NCI-H226 (cell line): ENCODE measurements at places on chromosomes 5 and 9.

- DNase-seq: no peak
Measured at GRCh38 chr5:59128646-59129290, 545.9 kb downstream of the RAB3C start.

DNA sequence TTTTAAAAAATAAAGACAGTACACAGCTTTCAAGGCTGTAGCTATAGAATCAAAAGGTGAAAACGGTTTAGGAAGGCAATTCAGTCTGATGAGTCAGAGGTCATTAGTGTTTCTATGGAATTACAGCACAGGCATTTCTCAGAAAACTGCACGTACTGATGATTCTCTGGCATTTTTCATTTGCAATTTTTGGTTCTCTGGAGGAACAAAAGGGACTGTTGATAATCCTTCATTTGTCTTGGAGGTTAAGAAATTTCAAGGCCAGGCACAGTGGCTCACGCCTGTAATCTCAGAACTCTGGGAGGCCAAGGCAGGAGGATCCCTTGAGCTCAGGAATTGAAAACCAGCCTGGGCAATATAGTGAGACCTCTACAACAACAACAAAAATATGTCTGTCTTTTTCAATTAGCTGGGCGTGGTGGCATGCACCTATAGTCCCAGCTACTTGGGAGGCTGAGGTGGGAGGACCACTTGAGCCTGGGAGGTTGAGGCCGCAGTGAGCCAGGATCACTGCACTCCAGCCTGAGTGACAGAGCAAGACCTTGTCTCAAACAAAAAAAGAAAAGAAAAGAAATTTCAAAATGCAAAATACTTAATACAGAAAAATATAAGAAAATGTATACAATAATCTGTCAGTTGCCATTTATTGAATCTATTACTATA lies 27.3 kb downstream of the NR6A1 start:
- DNase-seq: no peak

DNA sequence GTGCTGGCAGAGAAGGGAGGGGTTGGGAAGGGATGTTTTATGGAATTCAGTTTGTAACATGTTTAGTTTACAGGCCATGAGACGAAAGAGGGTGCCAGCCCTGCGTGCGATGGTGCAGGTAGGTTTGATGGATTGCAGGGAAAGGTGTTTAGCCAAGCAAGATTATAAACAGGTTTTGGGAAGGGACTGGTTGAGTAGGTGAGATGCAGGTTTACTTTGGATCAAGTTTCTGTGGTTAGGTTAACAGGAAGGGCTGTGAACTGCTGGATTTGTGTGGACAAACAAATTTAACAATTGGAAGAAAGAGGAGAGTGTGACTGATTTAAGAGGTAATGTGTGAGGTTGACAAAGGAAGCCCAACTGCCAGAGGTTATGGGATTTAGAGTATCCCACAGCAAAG lies 32.6 kb upstream of the GPX3 start:
- no peak for DNase-seq

GRCh38 chr9:31541721-31542281 lies 842.6 kb upstream of the ACO1 start:
- no peak for DNase-seq

- DNase-seq: no peak
Measured at GRCh38 chr5:40813698-40814281, 15.6 kb upstream of the PRKAA1 start.

DNA sequence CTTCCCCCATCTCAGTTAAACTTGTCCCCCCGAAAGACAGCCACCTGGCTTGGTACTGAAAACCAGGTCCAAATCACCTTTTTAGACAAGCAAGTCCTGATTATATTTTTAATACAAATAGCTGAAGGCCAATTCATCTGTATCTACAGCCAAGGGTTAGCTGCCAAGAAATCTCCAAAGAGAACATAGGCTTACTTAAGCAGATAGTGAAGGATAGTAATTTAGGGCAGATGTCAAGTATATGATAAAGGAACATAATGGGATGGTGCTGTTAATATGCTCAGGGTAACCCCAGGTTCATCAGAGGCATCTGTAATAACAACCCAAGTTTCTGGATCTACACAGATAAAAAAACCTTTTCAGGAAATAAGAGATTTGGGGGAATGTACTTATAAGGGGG lies 133.0 kb downstream of the EBF1 start:
- DNase-seq: no peak

DNA sequence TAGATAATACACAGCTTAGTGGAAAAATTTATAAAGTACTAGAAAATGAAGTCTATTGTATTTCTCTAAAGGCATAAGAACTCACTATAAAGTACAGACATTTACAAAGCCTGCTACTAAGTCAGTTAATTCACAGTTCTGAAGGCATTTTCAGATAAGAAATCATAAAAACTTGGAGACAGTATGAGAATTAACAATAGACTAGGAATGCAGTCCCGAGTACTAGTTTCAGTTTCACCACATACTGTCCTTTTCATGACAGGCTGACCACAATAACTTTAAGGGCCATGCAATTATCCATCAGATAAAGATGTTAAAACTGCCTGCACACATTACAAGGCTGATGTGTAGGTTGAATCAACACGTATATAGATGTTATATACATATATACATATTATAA lies 362.6 kb upstream of the SMC2 start:
- DNase-seq: peak; percentile 7

GRCh38 chr5:1443991-1444360 lies 1.3 kb downstream of the SLC6A3 start:
- DNase-seq: no peak
